ENCODE measurements at places on chromosomes 2 and 18. TPM values are rescaled to one million over a fixed set of nuclear protein-coding genes. Genes with fewer than 3 reads are reported as not detected.
A peak's percentile ranks its signal among the peaks of the same experiment; 100 is the strongest.

The GNLY gene
- total RNA-seq: not detected

The LIMS1 gene
- 169 TPM for total RNA-seq

The GNAL gene
- 5.5 TPM for total RNA-seq

The ACADL gene
- total RNA-seq: not detected

The SNTG2 gene
- total RNA-seq: 8.7 TPM

The PTGR3 gene
- total RNA-seq: 17.4 TPM

- H3K36me3 ChIP-seq: no peaks in the 10 kb centered on the region
- H3K27ac ChIP-seq: peak overlapping the region; percentile 3
- peaks cover 16% of the 10 kb centered on the region for H3K4me1 ChIP-seq
- H3K27me3 ChIP-seq: no peaks in the 10 kb centered on the region
Observed at GRCh38 chr2:172985139-172985892, 90.3 kb upstream of the MAP3K20 start.

GRCh38 chr2:74004212-74005182 is 19.8 kb downstream of the TET3 start:
- no peaks in the 10 kb centered on the region for H3K27me3 ChIP-seq
- H3K36me3 ChIP-seq: no peaks in the 10 kb centered on the region
- peaks cover 27% of the 10 kb centered on the region for H3K4me1 ChIP-seq
- DNase-seq: no peak
- no peak overlapping the region for H3K4me3 ChIP-seq

DNA sequence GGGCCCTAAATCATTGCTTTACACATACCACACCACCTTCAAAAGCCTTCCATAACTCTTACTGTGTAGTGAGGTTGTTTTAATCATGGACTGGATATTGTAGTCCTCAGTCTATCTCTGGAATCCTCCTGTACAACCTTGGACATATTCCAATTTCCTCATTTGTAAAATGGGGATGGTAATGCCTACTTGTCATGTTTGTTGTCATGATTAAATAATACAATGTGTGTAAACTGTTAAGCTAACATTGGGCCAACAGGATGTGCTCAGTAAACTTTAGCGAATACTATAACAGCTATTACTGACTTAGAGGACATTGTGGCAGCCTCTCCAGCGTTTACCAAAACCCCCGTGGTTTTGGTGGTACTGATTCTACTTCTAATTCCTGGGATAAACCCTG is 74.7 kb upstream of the PTPRM start:
- H3K4me1 ChIP-seq: no peaks in the 10 kb centered on the region
- DNase-seq: no peak
- H3K27ac ChIP-seq: no peak overlapping the region
- no peaks in the 10 kb centered on the region for H3K36me3 ChIP-seq
- H3K27me3 ChIP-seq: 0 out of 2 replicates have a peak, but pooled peaks cover 3% of the 10 kb centered on the region
- no peak overlapping the region for H3K4me3 ChIP-seq

DNA sequence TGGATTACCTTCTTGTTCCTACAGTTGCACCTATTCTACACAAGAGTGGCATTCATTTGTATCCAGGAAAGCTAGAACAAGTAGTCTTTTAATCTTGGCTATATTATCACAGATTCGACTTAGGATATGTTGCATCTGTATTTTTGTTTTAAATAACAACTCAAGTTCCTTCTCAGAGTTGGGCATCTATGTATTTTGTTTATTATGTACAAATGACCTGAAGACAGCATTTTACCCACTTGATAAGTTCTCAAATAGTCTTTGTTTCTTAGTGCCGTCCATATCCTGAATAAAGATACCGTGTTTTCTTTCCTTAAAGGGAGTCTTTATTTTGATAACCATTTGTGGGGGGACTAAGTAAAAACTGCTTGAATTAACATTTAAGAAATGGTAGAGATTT is 2.9 kb downstream of the ITPRID2 start:
- peaks cover 70% of the 10 kb centered on the region for H3K36me3 ChIP-seq
- no peaks in the 10 kb centered on the region for H3K27me3 ChIP-seq
- no peak overlapping the region for H3K27ac ChIP-seq

DNA sequence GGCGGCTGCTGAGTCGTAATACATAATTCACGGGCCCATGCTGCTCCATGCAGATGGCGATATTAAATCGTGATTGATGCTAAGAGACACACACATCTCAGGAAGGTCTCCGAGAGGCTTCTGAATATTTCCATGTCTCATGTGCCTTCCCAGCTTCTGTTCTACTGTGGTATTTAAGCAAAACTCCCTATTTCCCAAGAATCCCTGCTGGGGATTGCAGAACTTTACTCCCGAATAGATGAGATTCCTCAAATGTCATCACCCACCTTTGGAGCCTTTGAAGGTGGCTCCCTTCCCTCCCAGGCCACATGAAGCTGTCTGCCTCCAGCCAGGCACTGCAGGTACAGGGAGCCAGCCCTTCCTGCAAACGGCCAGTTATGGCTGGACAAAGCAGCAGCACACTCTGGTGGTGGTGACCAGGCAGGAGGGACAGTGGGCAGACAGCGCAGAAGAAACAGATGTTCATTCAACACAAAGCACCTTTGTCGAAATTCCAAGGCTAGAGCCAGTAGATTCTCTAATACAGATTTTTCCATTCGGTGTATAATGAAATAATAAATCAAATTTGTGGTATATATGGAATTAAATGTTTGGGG is 14.1 kb downstream of the NRP2 start:
- no peak overlapping the region for H3K27ac ChIP-seq
- peaks cover 39% of the 10 kb centered on the region for H3K4me1 ChIP-seq
- DNase-seq: no peak
- H3K27me3 ChIP-seq: no peaks in the 10 kb centered on the region
- no peak overlapping the region for H3K4me3 ChIP-seq
- no peaks in the 10 kb centered on the region for H3K36me3 ChIP-seq

GRCh38 chr2:63679252-63679855 is 90.6 kb downstream of the MDH1 start:
- no peak for DNase-seq
- no peak overlapping the region for H3K4me3 ChIP-seq
- H3K27ac ChIP-seq: no peak overlapping the region
- no peaks in the 10 kb centered on the region for H3K36me3 ChIP-seq
- no peaks in the 10 kb centered on the region for H3K4me1 ChIP-seq

- H3K4me3 ChIP-seq: no peak overlapping the region
Observed at GRCh38 chr18:59724103-59724502, 26.9 kb upstream of the CCBE1 start.

All from SJSA1 (cell line).